Stimulated activated CD8-positive, alpha-beta memory T cell treated with anti-CD3 and anti-CD28 coated beads, Interleukin-7, amount 100 ng/mL, for 48 hours (primary cell): ENCODE measurements at places on chromosomes 1 and 21.

- no peak for DNase-seq
Observed at GRCh38 chr1:224786533-224787250, 142.8 kb upstream of the DNAH14 start.

- DNase-seq = no peak
Observed at GRCh38 chr1:98940069-98940721, 64.5 kb downstream of the PLPPR5 start.

GRCh38 chr1:2597441-2598328 lies 11.1 kb downstream of the PRXL2B start:
- DNase-seq = no peak

- no peak for DNase-seq
Observed at GRCh38 chr1:52364235-52364839, 1.7 kb downstream of the CC2D1B start.

- no peak for DNase-seq
Observed at GRCh38 chr1:156055281-156056048, 883 bp downstream of the LAMTOR2 start.

- DNase-seq = peak; percentile 66
Observed at GRCh38 chr21:42227909-42228708, 9.2 kb downstream of the ABCG1 start.

DNA sequence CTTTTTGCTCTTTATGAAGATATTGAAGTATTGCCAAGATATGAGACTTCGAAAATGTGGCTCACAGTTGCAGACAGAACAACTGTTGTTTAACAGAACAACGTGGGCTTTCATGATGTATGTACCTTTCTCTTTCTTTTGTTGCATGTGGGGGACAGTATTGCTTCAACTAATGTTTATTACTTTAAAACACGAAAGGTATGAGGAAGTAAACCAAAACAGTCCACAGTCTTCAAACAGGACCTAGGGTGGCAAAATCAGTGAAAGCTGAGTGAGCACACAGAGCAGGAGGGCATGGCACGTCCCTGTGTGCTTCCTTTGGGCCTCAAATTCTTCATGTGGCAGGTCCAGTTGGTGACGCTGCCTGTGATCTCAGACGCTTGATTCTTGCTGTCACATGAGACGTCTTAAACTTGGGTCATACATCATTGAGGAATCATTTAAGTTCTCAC lies 7.8 kb upstream of the CHAF1B start:
- DNase-seq = no peak
